SJCRH30 (cell line): ENCODE measurements at places on chromosomes 16 and 17.

DNA sequence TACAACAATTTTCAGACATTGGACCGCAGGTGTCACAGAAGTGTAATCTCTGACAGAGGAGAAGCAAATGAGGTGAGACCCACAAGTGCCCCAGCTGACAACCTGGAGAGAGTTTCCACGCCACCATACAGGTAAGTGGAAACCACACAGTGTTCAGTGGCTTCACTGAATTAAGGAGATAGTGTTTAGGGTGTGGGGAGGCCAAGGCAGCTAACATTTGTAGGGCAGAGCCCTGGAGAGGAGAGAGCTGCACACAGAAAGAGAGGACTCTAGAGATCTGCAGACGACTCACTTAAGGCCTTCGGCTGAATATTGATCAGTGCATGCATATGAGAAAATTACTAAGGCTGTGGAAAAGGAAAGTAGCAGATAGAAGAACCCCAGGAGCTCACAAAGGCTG, 228.9 kb upstream of the TNRC6C start:
- DNase-seq = no peak

DNA sequence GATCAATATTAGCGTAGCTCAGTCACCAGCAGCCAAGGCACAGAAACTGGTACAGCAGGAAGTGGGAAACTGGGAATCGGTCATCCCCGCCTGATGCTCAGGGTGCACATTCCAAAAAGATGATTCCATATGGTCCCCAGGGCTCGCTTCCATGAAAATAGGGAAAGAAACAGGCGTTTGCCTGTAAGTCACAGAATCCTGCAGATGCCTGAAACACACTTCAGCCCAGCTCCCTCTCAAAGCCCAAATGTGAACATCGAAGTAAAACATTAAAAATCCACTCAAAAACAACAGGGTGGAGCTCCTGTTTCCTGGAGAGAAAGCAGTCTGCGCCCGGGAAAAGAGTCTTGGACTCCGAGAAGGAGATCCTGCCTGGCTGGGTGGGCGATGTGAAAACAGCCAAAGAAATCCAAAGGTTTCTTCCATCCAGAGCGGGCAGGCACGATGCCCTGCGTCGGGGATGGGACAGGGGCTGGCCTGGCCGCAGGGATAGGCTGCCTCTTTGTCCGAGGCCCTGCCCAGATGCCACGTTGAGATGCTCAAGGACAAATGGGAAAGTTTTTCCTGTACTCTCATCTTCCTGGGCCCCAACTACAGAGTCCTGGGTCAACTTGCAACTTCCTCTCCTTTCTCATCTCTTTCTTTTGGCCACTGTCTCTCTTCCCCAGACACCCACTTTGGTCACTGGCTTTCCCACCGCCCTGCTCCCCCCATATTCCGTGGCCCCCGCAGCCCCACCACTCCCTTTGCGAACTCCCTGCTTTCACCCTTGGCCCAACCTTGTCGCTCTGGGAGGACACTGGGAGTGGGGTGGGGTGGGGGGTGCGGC, 743 bp downstream of the WIPI1 start:
- peak; percentile 82 for DNase-seq

GRCh38 chr17:73103641-73104335, 11.3 kb upstream of the SLC39A11 start:
- DNase-seq = no peak

DNA sequence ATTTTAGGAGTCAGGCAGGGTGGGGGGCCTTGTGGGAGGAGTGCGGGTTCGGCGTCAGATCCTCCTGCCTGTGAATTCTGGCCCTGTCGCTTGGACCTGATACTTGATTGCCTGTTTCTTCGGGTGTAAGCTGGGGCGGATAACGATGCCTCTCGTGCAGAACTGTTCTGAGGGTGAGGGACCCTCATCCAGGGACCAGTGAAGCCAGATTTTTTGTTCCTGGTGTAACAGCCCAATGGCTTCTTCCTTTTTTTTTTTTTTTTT, 1.3 kb downstream of the TBCD start:
- no peak for DNase-seq

GRCh38 chr16:10923146-10923649, 19.1 kb downstream of the DEXI start:
- no peak for DNase-seq

DNA sequence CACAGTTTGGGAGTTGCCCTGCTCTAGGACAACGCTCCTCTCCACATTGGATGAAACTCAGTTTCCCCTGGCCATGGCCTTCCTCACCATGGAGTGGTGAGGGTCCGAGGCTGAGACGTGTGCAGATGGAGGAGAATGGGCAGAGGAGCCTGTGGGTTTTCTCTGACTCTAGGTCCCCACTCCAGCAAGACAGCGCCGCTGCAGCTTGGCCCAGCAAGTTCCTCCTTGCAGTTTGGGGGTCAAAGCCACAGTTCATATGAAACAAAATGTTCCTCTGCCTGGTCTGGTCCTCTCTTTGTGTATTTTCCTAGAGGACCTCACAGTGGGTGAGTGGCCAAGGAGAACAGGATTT, 2.3 kb downstream of the C16orf54 start:
- no peak for DNase-seq

DNA sequence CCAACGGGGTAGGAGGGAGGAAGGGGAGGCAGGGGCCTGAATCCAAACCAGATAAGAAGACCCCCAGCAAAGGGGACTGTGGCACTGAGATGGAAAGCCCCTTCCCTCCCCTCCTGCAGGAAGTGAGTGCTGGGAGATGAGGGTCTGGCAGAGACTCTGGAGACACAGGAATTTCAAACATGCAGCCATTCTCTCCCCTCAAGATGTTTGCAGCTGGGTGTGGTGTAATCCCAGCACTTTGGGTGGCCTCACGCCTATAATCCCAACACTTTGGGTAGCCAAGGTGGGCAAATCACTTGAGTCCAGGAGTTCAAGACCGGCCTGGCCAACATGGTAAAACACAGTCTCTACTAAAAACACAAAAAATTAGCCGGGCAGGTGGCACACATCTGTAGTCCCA, 33.9 kb upstream of the FAAP100 start:
- DNase-seq = no peak

DNA sequence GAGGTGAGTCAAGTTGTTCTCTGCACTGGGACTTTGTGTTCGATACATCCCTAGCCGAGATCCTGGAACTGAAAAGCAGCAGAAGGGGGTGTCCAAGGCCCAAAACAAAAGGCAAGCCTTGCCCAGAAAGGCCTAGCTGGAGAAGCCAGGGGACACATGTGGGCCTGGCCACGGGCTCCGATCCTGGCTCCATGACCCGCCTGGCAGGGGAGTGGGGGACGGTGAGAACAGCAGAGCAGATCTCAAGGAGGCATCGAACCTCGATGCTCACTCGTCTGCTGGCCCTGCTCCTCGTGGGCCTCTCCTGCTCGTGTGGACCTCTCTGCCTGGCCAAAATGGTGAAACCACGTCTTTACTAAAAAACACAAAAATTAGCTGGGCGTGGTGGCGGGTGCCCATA, 8.9 kb downstream of the CCNF start:
- DNase-seq = no peak

- DNase-seq = no peak
Observed at GRCh38 chr16:27738596-27738995, 188.7 kb downstream of the KATNIP start.

GRCh38 chr16:35308674-35309073, 1849.3 kb downstream of the TP53TG3F start:
- DNase-seq = no peak

DNA sequence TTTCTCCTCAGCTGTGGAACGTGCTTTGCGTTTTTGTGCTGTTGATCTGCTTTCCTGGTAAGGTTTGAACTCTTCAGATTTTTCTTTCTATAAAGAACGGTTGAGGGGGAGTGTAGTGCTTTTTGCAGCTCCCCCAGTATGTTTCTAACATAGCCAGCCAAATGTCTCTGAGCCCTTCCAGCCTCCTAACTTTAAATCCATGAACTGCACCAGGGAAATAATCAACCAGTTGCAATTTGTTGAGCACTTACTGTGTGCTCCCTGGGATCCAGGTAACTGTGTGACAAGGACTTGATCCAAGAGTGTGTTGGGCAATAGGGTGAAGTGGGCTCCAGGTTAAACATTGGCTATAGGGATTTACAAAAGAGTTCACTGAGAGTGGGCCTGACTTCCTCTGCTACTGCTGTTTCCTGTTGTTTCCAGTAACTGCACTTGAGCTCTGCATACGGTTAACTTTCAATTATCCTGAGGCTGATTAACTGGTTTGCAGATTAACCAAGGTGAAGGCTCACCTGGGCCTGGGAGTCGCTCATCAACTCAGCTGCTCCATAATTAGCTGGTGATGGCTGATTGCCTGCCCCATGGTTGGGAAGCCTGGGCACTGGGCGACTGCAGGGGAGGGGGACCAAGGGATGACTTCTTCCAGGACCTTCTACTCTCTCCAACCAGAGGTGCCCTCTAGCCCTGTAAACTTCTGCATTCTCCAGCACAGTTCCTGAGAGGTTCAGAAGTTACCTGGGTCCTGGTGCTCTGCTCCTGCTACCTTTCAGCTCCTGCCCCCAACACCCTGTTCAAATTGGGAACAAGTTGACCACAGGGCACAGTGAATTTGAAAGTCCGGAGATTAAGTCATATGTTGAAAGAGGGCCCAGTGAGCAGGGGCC, 19.5 kb downstream of the HLF start:
- DNase-seq = no peak

GRCh38 chr16:89344846-89345611, 127.5 kb downstream of the ZNF778 start:
- DNase-seq = peak; percentile 66

- DNase-seq = no peak
Observed at GRCh38 chr17:71184716-71185115, 936.1 kb upstream of the SOX9 start.

DNA sequence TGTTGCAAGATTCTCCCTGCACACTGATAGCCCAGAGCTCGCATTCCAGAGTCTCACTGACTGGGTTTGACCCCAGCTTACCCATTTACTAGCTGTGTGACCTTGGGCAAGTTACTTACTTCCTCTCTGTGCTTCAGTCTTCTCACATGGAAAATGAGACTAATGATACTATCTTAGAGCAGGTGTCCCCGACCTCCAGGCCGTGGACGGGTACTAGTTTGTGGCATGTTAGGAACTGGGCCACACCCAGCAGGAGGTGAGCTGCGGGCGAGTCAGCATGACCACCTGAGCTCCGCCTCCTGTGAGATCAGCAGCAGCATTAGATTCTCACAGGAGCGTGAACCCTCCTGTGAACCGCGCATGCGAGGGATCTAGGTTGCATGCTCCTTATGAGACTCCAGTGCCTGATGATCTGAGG, 15.8 kb downstream of the ANKFY1 start:
- no peak for DNase-seq

DNA sequence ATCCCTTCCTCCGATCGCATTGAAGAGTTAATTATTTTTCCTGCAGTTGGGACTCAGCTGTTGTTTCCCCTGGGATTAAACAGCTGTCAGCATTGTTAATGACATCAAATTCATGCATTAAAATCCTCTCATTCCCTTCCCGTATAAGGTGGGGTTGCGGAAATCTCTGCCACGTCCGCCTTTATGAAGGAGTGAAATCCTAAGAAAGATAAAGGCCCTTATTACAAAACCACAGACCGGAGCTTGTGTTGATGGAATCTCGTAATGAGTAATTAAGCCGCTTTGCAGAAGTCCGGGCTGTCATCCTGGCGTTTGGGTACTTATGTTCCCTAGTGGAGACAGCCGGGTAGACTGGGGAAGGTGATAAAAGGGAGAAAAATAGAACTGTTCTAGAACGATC, 627.6 kb downstream of the MAF start:
- peak; percentile 62 for DNase-seq

DNA sequence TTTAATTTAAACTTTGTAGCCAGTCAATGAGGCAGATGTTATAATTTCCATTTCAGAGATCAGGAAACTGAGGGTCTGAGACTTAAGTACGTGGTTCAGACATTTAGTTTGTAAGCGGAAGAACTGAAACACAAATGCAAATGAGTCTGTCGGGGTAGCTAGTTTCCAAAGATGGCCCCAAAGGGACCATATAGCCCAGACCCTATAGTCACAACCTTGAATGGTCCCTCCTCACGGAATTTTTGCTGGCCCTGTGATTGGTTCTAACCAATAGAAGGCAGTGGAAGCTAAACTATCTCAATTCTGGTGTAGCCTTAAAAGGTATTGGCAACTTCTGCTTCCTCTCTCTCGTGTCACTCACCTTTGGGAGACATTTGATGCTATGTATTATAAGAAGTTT, 7.5 kb upstream of the BCO1 start:
- no peak for DNase-seq

DNA sequence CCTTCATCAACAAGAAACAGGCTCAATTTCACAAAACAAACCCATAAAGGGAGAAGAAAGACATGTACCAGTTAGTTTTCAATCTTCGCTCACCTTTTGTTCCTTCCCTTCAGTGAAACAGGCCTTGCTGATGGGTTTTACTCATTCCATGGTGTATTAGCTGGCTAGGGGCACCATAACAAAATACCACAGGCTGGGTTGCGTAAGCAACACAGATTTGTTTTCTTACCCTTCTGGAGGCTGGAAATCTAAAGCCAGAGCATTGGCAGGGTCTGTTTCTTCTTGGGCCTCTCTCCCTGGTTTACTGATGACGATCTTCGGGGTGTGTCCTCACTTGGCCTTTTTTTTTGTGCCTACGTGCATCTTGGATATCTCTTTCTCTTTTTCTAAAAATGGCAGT, 383.4 kb upstream of the RBFOX1 start:
- no peak for DNase-seq

GRCh38 chr16:56190677-56191155, 573 bp upstream of the GNAO1 start:
- DNase-seq = peak; percentile 61

- no peak for DNase-seq
Observed at GRCh38 chr17:47738178-47738577, 5.1 kb downstream of the TBX21 start.

DNA sequence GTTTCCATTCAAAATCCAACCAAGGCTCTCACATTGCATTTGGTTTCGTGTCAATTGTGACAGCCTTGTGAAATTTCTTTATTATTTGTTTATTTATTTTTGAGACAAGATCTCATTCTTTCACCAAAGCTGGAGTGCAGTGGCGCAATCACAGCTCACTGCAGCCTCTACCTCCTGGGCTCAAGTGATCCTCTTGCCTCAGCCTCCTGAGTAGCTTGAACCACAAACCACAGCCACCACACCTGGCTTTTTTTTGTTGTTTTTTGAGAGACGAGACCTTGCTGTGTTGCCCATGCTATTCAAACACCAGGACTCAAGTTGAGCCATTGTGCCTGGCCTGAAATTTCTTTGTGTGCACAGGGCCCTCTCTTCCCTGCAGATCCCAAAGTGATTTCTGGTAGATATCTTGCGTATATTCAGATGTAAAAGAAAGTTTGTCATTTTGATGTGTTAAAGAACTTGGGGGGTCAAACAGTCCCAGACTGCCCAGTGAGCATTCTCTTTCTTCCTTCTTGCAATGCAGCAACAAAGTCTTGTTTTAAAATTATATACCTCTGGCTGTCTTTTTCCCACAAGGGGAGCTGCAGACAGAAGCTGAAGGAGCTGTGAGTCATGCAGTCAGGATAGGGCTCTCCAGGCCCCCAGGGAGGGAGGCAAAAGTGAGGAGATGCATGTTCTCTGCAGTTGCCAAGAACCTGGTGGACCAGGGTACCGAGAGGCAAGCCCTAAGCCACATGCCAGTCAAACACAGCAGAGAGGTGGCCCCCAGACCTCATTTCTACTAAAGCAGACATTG, 15.5 kb upstream of the USP22 start:
- peak; percentile 51 for DNase-seq
